ENCODE measurements at places on chromosomes 4 and X.
A peak's percentile ranks its signal among the peaks of the same experiment; 100 is the strongest.

DNA sequence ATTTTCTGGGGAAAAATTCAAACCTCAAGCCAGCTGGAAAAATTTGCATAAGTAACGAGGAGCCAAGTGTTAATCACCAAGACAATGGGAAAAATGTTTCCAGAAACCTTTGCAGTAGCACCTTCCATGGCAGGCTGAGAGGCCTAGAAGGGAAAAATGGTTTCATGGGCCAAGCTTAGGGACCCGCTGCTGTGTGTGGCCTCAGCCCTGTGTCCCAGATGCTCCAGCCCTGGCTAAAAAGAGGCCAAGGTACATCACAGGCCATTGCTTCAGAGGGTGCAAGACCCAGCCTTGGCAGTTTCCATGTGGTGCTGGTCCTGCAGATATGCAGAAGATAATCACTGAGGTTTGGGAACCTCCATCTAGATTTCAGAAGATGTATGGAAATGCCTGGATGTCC lies 98.3 kb upstream of the NWD2 start:
- DNase-seq = no peak

- no peak for DNase-seq
These were observed 112.1 kb upstream of the NAP1L5 start for GRCh38 chr4:88809576-88810219.

DNA sequence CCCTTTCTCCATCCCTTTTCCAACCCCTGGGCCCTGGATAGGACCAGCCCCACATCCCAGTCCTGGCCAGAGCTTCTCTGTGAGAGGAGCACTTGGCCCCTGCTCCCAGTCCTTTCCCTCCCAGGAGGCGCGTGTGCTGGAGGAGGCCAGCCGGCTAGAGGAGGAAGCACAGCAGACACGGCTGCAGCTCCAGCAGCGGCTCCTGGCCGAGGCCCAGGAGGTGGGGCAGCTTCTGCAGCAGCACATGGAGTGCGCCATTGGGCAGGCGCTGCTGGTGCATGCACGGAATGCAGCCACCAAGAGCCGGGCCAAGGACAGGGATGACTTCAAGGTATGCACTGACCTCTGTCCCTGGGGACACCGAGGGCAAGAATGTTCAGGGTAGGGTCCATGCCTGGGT lies 87.5 kb downstream of the EVC start:
- DNase-seq = no peak

DNA sequence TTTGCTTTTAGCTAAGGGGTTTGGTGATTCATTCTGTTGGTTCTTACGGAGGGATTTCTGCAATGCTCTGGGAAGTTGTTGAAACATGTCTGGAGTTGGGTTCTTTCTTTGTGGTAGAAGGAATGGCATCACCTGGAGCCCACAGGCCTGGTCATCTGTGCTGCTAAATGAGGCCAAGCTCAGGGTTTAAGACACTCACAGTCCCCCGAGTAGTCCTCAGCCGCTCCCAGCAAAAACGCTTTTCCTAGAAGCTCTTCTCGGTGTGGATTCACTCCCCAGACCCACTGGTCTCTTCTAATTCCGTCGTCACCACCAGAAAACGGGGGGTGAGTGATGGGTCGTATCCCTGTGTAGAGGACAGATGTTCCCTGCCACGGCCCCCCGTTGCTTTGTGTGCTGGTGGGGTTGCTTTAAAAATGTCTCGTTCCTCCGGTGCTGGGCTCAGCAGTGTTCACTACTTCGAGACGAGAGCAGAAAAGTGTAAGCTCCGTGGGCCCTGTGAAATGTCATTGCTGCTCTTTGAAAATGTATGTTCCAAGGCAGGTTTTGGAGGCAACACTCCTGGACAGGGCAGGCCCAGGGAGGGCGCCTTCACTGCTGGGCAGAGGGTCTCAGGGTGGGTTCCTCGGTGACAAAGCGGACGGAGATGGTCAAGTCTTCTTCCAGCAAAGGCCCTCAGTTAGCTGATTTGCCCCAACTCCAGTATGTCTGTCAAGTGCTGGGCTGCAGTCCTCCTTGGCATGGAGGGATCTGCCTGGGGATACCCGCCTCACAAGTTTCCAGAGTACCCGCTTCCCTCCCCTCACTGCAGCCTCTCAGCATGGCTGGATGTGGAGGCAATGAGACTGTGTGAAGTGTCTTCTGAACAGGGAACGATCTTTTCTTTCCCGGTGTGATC lies 37.3 kb downstream of the PSAPL1 start:
- no peak for DNase-seq

GRCh38 chrX:45714866-45715265 lies 514.2 kb upstream of the DIPK2B start:
- DNase-seq = peak; percentile 17

DNA sequence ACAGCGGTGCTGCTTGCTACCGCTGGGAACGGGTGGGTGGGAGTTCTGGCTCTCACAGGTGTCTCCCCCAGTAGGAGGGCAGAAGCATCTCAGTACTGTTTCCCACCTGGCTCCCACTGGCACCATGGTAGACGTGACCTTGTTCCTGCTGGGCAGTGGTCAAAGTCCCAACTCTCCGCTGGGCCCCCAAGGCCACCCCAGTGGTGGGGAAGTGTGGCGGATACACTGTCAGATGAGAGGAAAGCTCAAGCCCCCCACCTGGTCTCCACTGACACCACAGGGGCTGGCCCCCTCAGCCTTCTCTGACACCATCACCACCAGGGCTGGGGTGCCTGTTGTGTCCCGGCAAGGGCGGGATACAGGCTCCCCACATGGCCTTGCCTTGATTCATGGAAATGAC lies 24.6 kb downstream of the LETM1 start:
- DNase-seq = no peak

GRCh38 chrX:113287761-113288160 lies 447.1 kb upstream of the AMOT start:
- DNase-seq = no peak

- DNase-seq = no peak
These were observed 29.2 kb downstream of the EFHC2 start for GRCh38 chrX:44314259-44314734.

- peak; percentile 7 for DNase-seq
These were observed 56.3 kb downstream of the ZAR1 start for GRCh38 chr4:48546336-48546735.

DNA sequence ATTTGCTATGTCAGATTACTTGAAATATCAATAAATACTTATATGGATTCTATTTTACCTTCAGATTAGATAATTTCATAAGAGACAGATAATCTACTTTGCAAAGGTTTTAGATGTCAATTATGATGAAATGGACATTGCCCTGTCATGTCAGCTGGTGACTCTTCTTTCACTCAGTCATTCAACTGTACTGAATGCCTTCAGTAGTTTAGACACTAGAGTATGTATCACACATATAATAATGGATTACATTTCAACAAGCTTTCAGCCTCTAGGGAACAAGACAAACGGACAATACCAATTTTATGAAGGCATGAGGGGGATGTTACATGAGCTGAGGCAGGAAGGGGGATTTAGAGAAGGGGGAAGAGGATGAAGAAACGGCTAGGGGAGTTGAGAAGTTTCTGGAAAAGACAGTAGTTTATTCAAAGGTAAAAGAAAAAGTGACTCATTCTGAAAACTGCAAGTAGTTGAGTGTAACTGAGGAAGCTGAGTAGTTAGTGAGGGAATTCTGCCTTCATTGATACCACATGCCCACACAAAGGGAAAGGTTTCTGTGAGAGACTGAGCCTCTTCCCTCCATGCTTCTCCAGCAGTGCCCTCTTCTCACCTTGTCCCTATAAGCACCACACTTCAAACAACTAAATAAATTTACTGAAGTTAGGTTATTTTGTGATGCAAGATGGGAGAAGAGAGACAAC lies 25.7 kb downstream of the SLC9B2 start:
- DNase-seq = no peak

GRCh38 chr4:102665527-102665926 lies 95.2 kb downstream of the MANBA start:
- no peak for DNase-seq

GRCh38 chrX:20639115-20639514 lies 372.4 kb upstream of the RPS6KA3 start:
- DNase-seq = no peak

DNA sequence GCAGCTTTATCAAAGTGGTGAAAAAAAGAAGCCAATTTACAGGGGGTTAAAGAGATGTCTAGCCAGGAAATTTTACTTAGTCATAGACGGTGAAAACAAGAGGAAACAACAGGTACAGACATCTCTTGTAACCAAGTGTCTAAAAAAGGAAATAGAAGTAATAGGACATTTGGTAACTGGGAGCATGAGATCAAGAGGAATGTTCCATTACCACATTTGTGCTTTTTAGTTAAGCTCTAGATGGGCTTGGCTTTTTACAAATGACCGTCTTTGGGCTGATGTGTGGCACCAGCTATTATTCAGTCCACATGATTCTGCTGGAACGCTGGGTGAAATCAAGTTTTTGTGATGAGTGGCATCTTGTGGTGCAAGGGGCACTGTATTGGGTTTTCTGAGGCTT lies 179.5 kb downstream of the SMIM20 start:
- DNase-seq = no peak

DNA sequence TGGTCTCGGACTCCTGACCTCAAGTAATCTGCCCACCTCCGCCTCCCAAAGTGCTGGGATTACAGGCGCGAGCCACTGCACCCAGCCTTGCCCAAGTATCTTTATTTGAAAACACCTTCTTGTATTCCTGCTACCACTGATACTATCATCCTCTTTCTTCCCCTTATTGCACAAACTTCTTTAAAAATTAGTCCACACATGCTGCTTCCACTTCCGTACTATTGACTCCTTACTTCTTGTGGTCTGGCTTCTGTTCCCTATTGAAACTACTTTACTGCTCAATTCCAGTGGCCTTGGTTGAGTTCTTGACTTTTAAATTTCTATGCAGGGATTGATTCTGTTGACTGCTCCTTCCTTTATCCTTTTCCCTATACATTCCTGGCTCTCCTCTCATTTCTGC lies 38.8 kb downstream of the MTM1 start:
- DNase-seq = no peak

Measured in stimulated activated CD4-positive, alpha-beta T cell treated with anti-CD3 and anti-CD28 coated beads, Interleukin-1b, Interleukin-23, amount 100 ng/mL, for 48 hours (primary cell).